Sciatic nerve (tissue), 2 donors: ENCODE measurements at places on chromosomes 2 and 18.

DNA sequence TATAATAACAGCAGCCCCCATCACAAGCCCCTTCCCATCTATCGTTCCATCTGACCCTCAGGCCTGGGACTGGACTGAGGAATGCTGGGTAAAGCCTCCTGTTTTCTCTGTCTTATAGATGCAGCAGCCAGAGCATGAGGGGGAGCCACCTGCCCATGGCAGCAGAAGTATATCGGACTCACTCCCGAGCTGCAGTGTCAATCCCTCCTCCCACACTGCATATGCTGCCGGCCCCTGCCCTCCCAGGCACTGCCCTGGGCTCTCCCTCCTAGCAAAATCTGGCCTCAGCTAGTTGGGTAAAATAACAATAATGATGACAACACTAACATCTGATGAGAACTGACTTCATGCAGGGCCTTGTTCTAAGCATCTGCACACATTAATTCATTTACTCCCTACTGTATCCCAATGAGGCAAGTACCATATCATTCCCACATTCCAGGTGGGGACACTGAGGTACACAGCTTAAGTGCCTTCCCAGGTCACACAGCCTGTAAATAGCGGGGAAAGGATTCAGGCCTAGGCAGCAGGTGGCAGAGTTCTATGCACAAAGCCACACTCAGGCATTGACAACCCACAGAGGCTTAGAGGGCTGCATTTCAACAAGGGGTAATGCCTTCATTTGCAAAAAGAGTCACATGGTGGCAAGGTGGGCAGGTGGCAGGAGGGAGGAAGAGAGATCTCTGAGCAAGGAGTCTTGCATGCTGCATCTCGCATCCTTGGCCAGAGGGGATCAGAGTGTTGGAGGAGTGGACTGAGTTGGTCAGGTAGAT lies 190.0 kb downstream of the ZBTB7C start:
- DNase-seq, result no peak

DNA sequence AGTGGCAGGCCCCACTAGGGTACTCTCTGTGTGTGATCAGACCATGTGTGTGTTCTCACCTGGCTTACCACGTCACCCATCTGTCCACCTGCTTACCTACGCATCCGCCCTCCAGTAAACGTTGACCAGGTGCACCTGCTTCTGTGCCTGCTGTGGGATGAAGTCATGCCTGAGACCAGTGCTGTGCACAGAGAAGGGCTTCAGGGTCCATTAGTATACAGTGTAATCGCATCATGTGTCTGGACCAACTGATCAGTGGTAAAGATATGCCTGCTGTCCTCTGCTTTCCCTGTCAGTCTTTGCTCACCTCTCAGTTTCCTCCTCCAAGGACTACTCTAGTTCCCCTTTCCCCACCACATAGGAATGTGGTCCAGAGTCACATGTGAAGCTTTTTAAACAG lies 109.3 kb downstream of the FHOD3 start:
- no peak for DNase-seq

GRCh38 chr18:74840492-74841167 lies 243.0 kb downstream of the ZNF407 start:
- DNase-seq, result no peak

GRCh38 chr2:180258041-180258537 lies 251.0 kb upstream of the CWC22 start:
- DNase-seq, result no peak

DNA sequence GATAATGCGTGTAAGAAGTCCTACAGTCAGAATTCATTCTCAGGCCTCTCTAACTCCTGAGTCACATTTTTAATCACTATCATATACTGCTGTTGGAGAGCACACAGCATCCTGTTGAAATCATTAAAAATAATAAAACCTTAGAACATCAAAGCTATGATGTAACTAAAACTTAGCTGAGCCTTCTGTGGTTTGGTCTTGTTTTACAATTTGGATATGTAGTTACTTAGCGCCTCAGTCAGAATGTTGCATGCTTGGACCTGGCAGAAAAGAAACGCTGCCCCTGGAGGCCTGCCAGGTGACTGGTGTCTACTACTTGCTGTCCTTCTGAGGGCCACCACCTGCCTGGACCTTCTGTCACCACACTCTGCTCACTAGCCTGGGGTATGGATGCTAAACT lies 261.1 kb upstream of the RASGRP3 start:
- DNase-seq, result peak; percentile 77

DNA sequence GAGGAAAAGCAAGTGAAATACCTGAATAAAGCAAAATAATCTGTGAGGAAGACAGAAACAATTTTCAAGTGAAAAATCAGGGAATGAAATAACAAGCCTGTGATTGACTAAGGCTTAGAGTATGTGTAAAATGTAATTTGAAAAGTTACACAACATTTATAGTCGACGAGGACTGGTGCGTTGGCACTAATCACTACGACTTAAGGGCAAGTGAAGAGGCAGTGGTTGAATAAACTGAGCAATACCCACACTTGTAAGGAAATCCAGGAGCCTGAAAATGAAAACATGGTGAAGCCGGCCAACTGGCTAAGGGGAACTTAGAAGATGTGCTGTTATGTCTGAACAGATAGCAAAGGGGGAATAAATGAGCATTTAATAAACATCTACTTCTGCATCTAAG lies 13.4 kb downstream of the DOK1 start:
- no peak for DNase-seq

DNA sequence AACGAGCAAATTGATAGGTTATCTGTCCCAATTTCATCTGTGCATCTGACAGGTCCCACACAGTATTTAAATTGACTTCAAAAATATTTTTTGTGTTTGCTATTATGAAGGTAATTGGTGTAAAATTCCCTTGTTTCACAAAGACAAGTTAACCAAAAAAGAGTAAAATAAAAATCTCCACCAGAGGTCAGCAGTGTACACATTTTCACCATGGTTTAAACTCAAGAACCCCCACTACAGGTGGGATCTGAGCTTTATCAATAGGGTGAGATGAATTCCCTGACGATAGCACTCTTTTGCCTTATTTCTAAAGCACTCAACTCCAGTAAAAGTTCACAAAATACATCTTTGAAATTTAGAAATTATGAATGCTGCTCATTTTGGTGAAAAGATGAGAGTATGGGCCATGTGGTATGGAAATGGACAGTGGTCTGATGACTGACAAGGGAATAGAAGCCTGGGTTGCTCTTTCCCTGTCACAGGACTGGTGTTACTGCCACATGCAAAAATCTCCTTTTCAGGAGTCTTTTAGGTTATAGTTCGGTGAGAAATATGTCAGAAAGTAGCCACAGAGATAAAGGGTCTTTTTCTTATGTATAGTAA lies 68.0 kb downstream of the SERPINB8 start:
- no peak for DNase-seq

GRCh38 chr2:189854187-189854586 lies 69.9 kb downstream of the PMS1 start:
- DNase-seq, result no peak

GRCh38 chr2:45837812-45838341 lies 186.4 kb downstream of the PRKCE start:
- no peak for DNase-seq

DNA sequence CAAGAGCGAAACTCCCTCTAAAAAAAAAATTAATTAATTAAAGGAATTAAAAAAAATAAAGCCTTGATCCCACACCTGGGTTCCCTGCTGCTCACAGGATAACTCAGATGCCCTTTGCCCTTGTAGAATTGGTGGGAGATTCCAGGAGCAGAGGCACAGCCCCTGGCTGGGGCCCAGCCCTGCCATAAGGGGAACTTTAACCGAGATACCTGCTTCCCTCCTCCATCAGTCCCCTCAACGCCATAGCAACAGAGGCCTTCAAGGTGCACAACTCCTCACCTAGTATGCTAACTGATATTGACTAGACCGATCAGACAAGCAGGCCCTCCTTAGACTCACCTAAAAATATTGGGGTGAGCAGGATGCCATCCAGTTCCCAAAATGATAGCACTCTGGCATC lies 23.6 kb downstream of the TEX44 start:
- DNase-seq, result no peak

DNA sequence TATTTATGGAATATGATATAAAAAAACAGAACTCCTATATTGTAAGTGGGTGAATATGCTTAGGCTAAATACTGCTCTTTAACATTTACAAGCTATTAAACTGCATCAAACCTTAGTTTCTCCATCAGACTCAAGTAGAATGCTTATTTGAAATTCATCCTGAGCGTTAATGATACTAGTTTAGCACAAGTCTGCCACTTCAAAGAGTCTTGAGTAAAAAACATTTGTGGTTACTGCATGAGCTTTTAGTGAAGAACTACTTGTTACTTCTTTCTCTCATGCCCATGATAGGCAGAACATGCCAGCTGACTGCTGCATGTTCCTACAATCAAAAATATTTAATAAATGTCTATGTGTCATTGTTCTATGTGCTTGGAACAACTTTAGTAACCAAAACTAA lies 12.1 kb downstream of the YES1 start:
- DNase-seq, result no peak

DNA sequence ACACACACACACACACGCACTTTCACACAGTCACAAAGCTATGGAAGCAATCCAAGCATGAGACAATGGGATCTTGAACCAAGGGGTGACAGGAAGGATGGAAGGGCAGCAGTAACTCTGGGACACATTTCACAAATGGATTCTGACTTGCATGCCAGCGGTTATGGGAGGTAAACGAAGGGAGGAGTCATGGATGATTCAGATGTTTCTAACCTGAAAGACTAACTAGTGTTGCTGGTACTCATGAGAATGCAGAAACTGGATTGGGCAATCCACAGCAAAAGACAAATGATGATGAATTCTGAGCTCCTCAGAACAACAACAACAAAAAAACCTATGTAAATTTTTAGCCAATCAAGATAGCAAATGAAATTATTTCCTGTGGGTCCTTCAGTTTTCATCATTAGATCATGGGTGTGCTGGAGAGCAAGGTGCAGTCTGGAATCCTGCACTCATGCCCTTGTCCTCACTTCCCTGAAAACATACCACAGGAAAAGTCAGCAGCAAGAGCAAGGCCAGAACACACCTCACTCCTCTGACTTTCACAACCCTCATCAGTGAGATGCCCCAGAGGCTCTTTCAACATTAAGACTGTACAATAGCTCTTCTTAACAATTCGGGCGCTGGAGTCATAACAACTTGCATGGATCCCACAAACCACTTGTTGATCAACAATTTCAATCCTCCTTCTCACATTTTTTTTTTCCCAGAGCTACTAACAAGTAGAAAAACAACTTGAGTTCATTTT lies 32.6 kb downstream of the ABCA12 start:
- DNase-seq, result no peak
